ENCODE measurements at places on chromosomes 1 and 21.

GRCh38 chr1:183372586-183373230 lies 45.5 kb downstream of the NMNAT2 start:
- DNase-seq = no peak

DNA sequence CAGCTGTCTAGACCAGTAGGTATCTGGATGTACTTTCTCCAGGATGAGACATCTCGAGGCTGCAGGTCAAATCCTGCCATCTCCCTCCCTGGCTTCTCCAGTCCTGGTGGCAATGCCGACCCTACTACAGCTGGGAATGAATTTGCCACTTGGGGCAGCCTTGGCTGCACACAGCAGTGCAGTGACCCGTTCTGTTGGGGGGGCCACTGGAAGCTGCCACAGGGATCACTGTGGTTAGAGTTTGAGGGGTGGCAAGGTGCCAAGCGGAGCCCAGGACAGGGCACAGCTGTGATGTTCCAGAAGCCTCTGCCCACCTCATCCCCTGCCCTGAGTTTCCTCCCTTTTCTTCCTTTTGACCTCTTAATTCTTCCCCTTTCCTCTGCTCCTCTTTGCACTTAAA lies 17.1 kb downstream of the COL6A2 start:
- DNase-seq = no peak

DNA sequence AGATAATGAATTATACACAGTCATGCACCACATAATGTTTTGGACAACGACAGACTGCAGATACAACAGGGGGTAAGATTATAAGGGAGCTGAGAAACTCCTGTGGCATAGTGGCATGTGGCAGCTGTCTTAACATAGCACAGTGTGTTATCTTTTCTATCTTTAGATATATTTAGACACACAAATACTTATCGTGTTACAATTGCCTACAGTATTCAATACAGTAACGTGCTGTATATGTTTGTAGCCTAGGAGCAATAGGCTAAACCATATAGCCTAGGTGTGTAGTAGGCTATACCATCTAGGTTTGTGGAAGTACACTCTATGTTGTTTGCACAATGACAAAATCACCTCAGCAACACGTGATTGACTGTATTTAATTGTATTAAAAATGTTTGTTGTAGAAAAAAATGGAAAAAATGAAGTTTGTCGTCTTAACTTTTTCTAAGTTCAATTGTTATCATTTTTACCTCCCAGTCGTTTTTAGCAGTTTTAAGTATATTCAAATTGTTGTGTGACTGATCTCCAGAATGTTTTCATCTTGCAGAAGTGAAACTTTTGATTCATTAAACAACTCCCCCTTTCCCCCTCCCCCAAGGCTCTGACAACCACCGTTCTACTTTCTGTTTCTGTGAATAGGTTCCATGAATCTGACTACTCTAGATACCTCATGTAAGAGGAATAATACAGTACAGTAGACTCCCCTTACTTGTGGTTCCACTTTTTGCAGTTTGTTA lies 351.0 kb upstream of the B3GALT2 start:
- DNase-seq = no peak

DNA sequence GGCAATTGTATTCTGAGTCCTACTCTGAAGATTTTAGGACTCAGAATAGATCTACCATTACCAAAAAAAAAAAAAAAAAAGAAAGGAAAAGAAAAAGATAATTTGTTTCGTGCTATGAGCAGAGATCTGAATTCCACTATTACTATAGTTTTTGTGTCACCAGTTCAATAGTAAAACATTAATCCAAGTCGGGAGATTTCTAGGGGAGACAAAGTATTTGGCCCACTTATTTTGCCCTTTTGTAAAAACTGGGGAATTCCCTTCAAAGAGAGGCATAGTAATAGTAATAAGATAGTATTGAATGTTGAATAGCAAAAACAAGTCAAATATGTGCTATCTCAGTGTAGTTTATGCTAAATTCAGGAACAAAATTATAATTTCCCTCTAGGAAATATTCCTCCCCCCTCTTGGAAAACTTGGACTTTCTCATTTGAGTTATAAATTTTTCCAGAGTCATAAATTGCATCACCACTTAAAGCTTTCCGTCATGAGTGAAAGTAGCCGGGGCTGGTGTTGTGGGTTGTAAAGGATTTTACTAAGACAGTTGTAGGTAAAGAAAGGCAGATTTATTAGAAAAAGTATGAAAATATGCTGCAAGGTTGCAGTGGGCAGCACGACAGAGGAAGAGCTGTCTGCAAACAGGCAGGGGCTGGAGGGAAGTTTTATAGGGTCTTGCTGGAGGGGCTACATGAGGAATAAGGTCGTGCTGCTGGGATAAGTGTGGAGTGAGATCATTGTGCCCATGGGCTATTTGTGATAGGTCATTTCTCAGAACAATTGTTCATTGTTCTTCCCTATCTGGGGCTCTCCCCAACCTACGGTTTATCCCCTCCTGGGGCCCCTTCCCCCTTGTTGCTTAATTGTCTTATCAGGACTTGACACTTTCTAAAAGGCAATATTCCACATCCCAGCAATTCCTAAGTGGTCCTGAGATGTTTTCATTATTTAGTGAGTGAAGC lies 1009.9 kb downstream of the PLA2G4A start:
- DNase-seq = no peak
